ENCODE measurements at places on chromosomes 7 and 10.

GRCh38 chr10:89164920-89165319 lies 42.2 kb downstream of the CH25H start:
- no peak for DNase-seq

DNA sequence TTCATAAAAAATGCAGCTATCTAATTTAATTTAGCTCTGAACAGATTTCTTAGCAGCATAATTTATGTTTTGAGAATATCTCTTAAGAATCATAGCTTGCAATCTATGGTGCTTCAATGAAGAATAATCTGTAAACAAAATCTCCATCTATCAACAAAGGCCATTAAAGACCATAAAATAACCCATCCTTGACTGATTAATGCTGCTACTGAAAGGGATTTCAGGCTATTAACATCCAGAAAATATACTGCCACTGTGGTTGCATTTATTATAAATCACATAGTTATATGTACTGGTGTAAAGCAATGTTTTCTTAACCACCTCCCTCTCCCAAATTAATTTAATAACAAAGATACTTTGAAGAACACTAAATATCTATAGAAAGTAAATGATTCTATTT lies 191.6 kb downstream of the PCDH15 start:
- no peak for DNase-seq

- no peak for DNase-seq
Measured at GRCh38 chr7:142582351-142582750, 166.9 kb upstream of the PRSS1 start.

GRCh38 chr10:96339956-96340904 lies 18.6 kb downstream of the OPALIN start:
- DNase-seq: peak; percentile 10

- DNase-seq: no peak
Measured at GRCh38 chr7:29102558-29103151, 43.7 kb downstream of the CPVL start.

- DNase-seq: no peak
Measured at GRCh38 chr7:11203224-11203623, 229.6 kb downstream of the PHF14 start.

DNA sequence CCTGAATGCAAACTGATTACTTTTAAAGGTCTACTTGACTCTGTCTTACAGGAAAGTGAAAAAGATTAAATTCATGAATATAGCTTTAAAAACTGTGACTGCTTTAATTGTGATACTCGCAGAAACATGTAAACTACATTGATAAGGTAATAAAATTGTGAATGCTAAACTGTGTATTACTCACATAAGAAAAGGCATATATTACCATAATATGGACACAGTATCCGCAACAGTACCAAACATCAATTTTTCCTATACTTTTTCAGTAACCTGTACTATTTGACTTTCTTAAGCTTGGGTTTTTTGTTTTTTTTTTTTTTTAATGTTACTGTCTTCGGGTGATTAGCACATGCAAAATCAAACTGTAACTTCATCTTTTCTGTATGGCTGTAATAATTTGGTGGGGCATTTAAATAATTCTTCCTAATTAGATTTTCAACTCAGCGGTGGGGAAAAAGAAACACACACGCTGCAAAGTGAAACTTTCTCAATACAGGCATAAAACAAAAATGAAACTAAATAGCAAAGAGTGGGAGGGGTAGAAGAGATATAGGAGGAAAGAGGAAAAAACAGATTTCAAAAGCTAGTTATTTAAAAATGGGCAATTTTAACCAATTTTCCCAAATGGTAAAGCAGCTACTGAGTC lies 23.2 kb downstream of the NT5C3A start:
- DNase-seq: no peak

DNA sequence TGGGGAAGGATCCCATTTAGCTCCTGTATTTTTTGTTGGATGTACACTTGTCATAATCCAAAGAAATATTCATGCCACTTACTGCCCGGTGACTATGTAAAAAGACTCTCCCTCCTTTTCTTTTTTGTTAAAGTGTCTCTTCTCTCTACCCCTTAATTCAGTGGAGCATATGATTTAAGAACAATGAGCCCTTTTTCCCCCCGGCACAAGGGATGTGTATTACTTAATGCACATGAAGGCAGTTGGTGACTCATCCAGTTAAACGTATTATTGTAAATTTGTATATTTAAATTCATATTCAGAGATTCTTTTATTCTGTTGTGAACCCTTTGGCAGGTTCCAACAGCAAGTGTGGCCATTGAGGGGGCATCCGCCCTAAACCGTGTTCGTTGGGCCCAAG lies 241.9 kb downstream of the SLC25A13 start:
- no peak for DNase-seq

GRCh38 chr7:38199782-38200181 lies 21.7 kb downstream of the STARD3NL start:
- DNase-seq: no peak

GRCh38 chr7:15853832-15854470 lies 167.5 kb upstream of the MEOX2 start:
- DNase-seq: no peak

DNA sequence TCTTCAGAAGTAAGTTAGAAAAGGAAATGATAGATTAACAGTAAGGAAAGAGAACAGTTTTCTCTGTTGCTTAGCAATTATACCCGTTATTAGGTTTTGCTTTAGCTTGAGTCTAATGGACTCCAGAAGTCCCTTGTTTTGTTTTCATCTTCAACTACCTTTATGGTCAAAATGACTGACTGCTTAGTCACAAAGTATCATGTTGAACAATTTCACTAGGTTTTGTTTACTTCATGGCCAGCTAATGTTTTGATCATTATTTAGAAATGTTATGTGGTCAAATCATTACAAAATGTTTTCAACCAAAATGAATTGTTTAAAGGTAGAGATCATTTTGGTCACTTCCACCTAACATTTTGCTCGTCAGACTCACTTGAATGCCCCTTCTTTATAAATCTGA lies 1.9 kb downstream of the UBN2 start:
- no peak for DNase-seq

- DNase-seq: no peak
Measured at GRCh38 chr10:79392506-79393176, 45.4 kb downstream of the PPIF start.

GRCh38 chr10:6406220-6407033 lies 173.6 kb downstream of the PRKCQ start:
- no peak for DNase-seq

DNA sequence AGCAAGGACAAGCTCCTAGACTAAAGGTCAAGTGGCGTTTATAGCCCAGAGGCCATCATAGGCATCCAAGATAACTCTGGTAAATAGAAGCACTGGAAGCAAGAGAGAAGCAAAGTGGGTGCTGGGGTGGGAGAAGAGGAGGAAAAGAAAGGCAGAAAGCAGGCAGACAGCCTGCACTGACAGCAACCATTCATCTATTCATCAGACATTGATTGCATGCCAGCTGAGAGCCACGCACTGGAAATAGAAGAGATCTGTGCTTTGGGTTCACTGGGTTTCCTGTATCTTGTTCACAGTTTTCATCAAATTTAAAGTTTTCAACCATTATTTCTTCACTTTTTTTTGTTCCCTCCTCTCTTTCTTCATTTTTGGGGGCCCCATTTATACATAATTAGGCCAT lies 4.7 kb upstream of the SLIT1 start:
- DNase-seq: no peak

- no peak for DNase-seq
Measured at GRCh38 chr10:86938260-86938659, 19.2 kb downstream of the MMRN2 start.

DNA sequence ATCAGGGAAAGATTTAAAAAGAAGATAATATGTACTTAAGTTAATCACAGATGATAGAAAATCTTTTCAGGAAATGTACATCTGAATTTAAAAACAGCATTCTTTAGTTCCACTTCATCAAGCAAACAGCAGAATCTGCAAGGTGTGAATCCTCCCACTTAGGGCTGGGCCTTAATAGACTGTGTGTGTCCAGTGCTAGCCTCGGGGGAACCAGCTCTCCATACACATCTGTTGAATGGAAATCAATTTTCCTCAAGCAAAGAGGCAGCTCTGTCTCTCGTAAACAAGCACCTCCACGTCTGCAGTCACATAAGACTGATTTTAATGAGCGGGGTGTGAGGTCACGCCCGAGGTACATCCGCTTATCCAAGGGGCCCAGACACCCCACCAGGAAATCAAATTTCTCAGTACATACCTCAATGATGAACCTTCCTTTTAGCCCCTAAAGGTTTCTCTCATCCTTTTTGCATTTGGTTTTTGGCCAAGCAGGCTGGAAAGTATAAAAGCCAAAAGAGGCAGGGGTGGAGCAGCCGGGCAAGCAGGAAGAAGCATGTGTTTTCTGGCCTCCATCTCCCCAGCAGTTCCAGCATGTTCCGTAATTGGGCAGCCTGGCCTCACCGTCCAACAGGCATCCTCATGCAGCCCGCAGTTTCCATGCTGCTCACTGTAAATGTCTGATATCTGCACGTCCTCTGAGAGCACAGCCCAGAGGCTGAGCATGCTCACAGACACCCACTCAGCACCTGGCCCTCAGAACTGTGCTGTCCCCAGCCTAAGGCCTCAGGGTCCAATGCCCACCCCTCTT lies 131.3 kb downstream of the GLI3 start:
- DNase-seq: no peak

GRCh38 chr10:62112300-62112699 lies 156.3 kb downstream of the RTKN2 start:
- no peak for DNase-seq

DNA sequence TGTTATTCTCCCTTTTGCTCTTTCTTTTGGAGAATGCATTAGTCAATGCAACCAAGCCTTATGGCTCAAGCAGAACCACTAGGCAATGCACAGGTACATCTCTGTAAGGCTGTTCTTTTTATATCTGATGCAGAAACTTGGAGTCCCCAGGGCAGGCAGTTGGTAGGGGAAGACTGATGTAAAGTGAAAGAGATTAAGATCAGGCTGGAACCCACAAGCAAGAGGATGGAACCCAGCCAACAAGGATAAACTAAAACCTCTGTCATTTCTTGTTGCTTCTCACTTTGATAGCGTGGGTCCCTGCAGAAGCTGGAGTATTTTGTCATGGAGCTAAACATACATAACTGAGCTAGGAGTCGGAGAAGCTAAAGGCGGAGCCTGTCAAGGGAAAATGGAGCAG lies 142.9 kb downstream of the GPAM start:
- DNase-seq: no peak

GRCh38 chr10:725302-725701 lies 35.8 kb upstream of the DIP2C start:
- no peak for DNase-seq

DNA sequence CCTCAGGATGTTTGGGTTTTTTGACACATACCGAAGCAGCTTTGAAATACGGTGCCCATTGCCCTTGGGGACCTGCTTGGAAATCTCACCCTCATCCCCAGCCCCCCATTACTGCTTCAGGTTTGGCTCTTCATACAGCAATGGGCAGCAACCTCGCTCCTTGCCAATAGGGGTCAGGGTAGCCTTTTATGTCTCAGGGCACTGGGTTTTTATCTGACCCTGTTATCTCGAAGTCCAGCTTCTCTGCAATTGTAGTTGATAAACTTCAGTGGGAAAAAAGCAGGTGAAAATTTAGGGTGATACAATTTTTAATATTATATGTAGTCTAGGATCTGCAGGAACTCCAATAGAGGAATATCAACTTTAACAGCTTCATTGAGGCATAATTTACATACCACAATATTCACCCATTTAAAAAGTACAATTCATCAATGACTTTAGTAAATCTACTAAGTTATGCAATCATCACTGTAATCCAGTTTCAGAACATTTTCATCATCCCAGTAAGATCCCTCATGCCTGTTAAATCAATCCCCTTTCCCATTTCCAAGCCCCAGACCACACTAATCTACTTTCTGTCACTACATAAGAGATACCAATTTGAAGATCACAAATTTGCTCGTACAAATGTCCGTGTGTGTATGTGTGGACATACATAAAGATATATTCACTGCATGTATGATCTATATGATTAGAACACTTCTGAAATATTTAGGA lies 386.2 kb downstream of the KCNMA1 start:
- no peak for DNase-seq

DNA sequence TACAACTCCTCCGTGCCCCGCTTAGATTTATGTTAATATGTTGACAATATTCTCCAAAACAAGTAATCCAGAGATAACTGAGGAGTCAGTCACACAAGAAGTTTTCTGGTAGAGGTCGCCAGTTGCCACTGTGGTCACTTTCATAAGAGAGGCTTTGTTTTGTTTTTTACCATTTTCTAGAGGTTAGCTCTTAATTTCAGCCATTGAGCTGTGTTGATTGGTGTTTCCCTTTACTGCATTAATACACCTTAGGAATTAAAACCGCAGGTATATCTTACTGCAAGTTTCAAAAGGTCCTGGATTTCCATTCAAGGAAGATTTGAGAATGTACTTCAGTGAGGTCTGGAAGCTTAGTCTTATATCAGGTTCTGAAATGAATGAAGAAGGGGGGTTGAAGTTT lies 3.5 kb downstream of the BMI1 start:
- DNase-seq: no peak

GRCh38 chr7:143049362-143049761 lies 2.8 kb upstream of the OR6V1 start:
- DNase-seq: no peak

- DNase-seq: no peak
Measured at GRCh38 chr10:126016156-126016805, 119.9 kb downstream of the FANK1 start.

DNA sequence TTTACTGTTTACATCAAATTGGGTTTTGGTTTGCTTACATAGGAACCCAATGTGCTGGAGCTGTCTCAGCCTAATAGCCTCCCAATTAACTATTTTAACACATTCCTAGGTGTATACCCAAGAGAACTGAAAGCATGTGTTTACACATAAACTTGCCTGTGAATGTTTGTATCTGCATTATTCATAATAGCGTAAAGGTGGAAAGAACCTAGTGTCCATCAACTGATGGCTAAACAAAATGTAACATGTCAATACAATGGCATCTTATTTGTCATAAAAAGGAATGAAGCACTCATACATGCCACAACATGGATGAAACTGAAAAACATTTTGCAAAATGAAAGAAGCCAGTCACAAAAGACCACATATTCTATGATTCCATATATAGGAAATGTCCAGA lies 160.6 kb upstream of the EEPD1 start:
- DNase-seq: no peak

DNA sequence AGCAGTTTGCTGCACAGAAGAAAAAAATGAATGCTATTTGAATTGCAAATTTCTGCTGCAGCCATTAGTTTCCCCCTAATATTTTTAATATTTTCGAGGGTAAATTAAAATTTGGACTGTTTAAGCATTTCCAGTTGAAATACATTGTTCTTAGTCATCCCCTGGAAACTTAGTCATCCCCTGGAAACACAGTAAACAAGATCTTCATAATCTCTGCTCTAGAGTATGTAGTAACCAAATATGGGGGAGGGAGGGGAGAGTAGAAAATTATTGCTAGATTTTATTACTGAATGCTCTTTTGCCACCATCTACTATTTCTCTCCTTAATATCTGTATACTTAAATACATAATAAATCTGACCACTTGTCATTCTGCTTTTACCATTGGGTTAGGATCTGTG lies 1053.3 kb downstream of the SORCS1 start:
- DNase-seq: no peak

Measured in activated T-helper 1 cell treated with anti-CD3 and anti-CD28 coated beads, Interleukin-2, amount 50 U/mL, for 16 hours (primary cell).